ENCODE measurements at places on chromosomes 7 and 10.
A peak's percentile ranks its signal among the peaks of the same experiment; 100 is the strongest.

- peak; percentile 95 for DNase-seq
Measured at GRCh38 chr10:124611738-124612137, 132.4 kb downstream of the FAM53B start.

DNA sequence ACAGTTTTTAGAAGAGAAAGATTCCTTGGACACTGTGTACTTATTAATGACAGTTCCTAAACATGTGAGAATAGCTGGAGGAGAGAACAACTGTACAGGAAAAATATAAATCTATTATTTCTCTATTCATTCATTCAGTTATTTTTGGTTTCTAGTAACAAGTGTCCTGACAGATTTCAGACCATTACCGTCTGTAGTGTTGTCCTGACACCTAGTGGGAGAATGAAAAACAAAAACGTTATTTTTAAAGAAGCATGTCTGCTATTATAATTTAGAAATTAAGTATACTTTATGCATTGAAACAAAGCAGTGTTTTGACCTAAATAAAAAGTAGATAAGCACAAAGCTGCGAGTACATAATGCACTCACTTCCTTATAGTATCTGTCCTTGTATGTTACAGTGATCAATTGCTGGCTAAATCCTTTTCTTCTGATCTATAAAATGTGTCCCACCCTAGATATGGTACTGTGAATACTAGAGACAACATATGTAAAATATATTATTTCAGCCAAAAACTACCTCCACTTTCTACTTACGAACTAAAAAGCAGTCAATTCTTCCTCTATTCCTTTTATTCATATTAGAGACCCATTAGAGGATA lies 575.6 kb downstream of the ARL4A start:
- DNase-seq, result no peak

DNA sequence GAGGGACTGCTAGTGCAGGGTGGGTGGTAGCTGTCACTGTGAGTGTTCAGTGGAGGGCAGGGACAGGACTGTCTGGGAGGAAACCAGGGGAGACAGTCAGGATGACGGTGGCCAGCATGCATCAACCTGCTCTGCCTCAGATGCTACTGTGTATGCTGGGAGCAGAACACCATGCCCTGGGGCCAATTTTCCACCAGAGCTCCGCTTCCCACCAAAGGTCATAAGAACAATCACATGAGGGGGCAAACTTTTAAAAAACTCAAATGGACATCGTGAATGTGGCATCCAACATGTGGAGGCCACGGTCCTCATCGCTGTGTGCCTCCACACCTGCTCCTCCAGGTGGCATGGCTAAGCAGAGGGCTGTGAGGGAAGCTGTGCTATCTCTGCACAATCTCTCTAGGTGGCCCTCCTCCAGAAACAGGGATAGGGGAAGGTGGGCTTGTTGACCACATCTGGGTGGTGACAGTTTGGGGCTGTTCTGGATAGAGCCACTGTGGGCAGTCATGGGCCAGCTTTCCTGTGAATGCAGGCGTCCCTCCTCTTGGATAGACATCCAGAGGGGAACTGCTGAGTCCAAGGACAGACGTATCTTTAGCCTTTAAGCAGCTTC lies 411.0 kb downstream of the PTPRN2 start:
- no peak for DNase-seq

GRCh38 chr7:107023522-107024151 lies 20.9 kb upstream of the PRKAR2B start:
- no peak for DNase-seq

GRCh38 chr10:11472158-11472753 lies 139.2 kb downstream of the USP6NL start:
- DNase-seq, result peak; percentile 78

DNA sequence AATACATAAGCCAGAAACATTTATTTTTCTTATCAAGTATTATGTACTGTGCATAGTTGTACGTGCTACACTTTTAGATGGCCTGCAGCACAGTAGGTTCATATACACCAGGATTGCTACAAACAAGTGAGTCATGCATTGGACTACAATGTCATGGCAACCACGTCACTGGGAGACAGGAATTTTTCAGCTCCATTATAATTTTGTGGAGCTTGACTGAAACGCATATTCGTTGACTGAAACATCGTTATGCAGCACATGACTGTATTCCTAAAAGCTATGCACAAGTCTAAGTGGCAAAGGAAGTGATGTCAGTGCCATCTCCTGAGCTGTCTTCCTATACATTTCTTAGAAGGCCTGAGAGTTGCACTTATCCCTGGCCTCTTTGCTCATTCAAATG lies 871.8 kb downstream of the IPMK start:
- no peak for DNase-seq

GRCh38 chr10:11073410-11073809 lies 55.7 kb downstream of the CELF2 start:
- DNase-seq, result no peak

DNA sequence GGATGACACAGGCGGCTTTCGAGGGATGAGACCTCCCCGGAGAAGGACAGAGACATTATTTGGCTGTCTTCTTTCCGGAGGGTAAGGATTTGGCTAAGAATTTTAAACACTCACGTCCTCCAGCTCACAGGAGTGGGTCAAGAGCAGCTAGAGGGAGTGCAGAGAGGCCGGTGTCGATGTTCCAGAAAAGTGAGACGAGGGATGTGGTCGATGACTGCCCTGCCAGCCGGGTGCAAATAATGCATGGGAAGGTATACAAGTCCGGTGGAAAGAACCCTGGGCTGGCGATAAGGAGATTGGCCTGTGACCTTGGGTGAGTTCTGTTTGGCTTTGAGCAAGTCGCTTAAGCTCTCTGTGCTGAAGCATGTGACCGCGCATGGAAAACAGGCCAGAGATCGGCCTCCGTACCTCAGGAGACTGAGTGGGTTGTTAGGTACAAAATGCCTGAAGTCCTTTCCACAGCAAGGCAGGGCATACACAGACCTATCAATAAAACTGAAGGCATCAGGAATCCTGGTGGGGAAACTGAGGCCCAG lies 149.1 kb downstream of the UBE2H start:
- DNase-seq, result no peak

DNA sequence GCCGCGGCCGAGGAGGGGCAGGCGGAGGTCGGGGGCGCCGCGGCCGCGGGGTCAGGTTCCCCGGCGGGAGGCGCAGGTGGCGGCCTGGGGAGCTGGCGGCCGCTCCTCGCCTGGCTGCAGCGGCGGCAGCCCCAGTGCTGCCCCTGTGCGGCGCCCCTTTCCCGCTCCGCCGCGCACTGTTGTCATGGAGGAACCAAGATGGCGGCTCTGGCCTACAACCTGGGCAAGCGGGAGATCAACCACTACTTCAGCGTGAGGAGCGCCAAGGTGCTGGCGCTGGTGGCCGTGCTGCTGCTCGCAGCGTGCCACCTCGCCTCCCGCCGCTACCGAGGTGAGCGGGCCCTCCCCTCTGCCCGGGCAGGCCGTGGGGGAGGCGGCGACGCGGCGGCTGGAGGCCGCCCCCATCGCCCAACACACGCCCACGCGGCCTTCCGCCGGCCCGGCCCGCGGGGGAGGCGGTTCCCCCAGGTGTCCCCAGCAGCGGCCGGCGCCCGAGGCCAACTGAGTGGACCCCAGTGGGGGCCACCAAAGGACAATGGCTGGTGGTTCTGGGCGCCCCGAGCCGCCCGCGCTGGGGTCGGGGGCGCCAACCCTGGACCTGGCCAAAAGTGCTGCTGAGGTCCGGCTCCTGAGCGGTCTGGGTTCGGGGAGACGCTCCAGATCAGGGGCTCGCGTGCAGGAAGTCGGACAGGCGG lies 425 bp downstream of the CASD1 start:
- peak; percentile 68 for DNase-seq

DNA sequence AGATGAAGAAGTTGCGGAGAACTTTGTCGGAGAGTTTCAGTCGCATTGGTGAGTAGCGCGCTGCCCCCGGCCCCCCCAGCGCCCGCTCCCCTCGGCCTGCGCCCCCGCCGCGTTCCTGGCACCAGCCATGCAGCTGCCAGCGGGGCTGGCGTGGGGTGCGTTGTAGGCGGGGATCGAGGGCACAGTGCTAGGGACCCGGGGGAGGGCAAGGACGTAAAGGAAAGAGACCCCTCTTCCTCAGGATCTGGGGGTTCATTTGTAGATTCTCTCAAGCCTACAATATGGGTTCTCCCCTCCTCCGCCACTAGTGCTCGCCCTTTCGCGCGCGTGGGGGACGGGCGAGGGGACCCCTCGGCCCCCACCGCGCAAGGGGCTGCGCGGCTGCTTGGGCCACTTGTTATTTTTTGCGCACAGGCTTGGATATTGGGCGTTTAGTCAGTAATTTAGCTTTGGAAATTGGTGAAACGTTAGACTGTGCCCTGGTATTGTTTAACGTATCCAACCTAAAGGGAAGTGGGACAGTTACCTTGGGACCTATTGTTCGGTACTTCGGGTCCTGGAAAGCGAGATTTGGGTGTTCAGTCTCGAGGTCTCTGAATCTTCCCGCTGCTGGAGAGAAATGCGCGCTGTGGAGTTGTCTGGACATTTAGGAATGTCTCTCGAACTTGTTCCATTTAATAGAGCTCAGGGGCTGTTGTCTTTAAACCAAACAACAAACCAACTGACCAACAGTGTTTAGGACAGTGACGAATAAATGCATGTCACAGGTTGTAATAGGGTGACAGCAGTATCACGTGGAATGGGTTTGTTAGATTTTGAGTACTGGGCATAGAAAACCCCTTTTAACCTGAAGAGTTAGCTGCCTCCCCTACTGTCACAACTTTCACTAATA lies 796 bp downstream of the CDK14 start:
- DNase-seq, result no peak

- no peak for DNase-seq
Measured at GRCh38 chr7:28346256-28346655, 66.1 kb upstream of the CREB5 start.

GRCh38 chr10:125080984-125081383 lies 79.4 kb downstream of the CTBP2 start:
- no peak for DNase-seq

DNA sequence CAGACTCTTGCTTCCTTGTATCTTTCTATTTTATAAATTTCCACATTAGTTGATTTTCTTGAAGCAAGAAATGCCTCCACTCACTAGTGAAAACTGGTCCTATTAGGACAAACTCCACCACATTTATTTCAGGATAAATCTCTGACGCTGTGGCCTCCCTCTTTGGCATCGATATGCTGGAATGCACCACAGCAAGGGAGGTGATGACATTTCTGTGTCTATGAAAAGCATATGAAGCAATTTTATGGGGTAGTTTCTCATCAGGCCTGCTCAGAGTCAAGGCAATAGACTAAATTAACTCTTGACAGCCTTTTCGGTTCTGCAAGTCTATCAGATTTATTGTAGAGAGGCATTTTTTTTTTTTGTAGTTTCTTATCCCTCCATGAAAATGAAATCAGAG lies 304.4 kb downstream of the ZEB1 start:
- no peak for DNase-seq

- no peak for DNase-seq
Measured at GRCh38 chr10:77351386-77351785, 286.2 kb downstream of the KCNMA1 start.

DNA sequence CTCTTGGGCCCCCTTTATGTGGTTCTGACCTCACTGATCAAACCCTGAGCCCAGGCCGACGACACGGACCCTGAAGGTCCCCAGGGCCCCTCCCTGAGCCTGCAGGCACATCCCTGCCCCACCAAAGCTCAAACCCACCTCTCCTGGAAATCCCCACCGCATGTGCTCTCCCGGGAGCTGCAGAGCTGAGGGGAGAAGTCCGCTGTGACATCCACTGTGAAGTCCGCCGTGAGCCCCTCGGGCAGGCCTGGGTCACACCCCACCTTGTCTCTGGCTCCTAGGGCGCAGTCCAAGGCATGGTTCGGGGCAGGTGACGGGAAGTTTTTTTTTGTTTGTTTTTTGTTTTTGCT lies 100.2 kb downstream of the MICALL2 start:
- no peak for DNase-seq

DNA sequence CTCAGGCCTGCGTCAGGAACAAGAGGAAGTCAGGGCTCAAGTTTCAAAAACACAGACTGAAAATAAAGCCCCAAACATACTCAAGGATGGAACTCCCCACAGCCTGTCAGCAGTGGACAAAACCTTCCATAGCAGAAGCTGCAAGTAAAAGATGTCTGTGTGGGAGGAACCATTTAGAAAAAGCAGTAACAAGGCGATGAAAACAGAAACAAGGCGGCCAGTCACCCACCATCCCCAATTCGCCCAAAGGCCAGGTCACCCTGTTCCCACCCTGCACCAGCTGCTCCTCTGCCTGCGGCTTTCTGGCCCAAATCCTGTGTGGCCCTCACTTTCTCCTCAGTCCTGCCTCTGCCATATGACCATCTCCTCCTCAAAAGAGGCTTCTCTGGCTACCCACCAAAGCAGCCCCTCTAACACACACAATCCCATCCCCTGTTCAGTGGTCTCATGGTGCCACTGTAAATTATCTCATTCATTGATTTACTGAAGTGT lies 27.8 kb downstream of the KCNMA1 start:
- no peak for DNase-seq

- no peak for DNase-seq
Measured at GRCh38 chr10:122113945-122114747, 125.2 kb downstream of the TACC2 start.

DNA sequence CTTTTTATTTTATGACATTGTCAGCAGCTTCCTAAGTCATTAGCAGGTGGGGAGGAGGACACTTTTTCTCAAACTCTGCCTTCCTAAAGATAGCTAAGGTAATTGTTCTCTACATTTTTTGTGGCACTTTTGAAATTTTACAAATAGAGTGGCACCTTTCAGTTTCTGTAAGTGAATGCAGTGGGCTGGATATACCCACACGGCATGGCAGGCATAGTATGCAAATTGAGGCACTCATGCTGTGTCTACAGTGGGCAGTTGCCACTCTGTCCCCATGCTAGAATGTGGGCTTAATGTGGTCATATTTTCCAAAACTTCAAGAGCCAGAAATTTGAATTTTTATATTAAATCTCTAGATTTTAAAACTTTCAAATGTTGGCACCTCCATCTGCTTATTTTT lies 12.8 kb upstream of the SH3PXD2A start:
- DNase-seq, result no peak

DNA sequence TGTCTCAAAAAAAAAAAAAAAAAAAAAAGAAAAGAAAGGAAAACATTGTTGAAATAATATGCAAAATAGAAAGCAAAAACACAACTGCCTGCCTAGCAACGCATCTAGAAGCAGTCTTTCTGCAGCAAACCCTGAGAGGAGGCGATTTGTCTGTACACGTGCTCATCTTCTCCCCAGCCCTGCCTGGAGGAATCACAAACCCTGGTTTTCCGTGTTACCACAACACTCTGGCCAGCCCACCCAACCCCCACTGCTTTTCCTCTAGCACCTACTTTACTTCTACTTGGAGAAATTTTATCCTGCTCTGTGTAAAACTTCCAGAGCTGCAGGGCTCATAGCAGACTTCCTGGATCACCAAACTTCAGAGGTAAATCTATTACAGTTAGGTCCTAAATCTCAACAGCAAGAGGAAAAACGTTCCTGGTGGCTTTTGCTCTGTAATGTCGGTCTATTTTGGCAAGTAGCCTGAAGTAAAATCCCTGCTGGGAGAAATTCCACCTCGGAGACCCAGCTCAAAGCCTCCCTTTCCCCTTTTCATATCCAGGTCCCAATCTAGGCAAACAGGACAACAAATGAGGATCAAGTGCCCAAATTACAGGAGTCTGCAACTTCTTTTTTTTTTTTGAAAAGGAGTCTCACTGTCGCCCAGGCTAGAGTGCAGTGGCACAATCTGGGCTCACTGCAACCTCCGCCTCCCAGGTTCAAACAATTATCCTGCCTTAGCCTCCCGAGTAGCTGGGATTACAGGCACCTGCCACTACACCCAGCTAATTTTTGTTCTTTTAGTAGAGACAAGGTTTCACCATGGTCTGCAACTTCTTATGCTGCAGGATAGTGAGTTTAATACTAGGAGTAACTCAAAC lies 91.6 kb downstream of the DNMBP start:
- DNase-seq, result no peak

GRCh38 chr10:125689955-125690569 lies 7.1 kb upstream of the TEX36 start:
- no peak for DNase-seq
